ENCODE measurements at places on chromosomes 3 and 15.

DNA sequence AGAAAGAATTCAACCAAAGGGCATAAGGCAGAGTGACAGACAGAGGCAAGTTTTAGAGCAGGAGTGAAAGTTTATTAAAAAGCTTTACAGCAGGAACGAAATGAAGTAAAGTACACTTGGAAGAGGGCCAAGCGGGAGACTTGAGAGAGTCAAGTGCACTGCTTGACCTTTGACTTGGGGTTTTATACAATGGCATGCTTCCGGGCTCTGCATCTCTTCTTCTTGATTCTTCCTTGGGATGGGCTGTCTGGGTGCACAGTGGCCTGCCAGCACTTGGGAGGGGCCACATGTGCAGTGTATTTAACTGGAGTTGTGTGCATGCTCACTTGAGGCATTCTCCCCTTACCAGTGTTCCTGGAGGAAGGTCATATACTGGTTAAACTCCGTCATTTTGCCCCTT lies 30.4 kb upstream of the KLHL25 start:
- DNase-seq: no peak

DNA sequence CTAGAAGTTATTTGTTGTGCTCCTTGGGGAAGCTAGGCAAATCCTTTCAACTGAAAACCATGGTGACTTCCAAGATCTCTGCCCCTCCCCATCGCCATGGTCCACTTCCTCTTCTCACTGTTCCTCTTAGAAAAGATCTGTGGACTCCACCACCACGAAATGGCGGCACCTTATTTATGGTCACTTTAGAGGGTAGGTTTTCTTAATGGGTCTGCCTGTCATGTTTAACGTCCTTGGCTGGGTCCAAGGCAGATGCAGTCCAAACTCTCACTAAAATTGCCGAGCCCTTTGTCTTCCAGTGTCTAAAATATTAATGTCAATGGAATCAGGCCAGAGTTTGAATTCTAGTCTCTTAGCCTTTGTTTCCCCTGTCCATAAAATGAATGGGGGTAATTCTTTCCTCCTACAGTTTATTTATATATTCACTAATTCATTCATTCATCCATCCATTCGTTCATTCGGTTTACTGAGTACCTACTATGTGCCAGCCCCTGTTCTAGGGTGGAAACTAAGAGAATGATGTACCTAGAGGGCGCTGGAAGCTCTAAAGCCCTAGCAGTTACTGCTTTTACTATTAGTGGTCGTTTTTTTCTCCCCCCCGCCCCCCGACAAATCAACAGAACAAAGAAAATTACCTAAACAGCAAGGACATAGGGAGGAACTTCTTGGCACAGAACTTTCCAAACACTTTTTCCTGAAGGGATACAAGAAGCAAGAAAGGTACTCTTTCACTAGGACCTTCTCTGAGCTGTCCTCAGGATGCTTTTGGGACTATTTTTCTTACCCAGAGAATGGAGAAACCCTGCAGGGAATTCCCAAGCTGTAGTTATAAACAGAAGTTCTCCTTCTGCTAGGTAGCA lies 657 bp downstream of the PATL2 start:
- no peak for DNase-seq

GRCh38 chr3:67357610-67358458 lies 296.6 kb downstream of the SUCLG2 start:
- peak; percentile 59 for DNase-seq

GRCh38 chr15:23022156-23022555 lies 17.2 kb downstream of the TUBGCP5 start:
- DNase-seq: no peak

DNA sequence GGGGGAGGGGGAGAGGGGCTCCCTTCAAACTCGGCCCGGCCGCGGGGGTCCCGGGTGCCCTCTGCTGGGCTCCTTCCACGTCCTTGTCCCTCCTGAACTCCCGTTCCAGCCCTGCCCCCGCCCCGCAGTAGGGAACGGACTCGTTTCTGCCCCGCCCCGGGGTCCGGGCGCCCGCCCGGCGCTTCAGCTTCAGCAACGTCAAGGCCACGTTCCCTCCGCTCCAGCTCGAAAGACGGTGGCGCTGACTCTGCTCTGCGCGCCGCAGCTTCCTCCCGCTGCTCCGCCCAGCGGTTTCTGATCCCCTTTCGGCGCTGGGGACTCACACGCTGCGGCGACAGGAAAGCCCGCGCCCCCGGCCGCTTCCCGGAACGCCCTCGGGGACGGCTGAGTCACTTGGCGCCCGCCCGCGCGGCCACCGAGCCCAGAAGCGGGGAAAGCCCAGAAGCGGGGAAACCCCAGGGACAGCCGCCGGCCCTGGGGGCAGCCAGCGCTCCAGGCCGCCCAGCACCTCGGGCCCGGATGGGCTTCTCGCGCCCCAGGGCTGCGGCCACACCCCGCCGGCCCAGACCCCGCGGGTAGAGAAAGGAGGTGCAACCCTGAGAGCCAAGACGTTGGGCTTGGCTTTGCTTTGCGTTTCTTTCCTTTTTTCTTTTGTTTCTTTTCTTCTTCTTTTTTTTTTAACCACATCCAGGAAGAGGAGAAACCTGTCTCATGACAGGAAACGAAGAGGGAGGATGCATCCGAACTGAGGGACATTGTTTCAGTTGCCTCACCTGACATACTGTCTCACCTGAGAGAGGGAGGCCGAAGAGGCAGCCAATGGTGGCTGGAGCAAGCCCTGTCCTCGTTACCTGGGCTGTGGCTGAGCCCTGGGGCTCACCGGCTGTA lies 28.9 kb downstream of the ARHGAP31 start:
- DNase-seq: peak; percentile 48

GRCh38 chr3:16460886-16461285 lies 52.6 kb downstream of the RFTN1 start:
- DNase-seq: no peak

DNA sequence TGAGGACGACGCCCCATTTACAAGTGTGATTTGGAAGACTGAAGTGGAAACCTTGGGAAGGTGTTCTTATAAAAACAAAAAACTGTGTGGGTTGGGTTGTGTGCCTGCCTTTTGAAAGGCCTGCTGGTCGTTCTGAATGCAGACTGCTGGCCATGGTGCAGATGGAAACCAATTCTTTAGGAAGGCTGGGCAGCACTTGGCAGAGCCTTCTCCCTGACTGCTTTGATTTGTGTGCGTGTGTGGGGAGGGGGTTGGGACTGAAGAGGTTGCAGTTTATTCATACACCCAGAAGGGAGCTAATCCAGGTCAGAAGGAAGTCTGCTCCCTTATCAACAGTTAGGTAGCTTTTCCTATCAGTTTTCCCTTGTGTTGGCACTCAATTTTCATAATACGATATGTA lies 288.7 kb downstream of the SOX2 start:
- DNase-seq: no peak

DNA sequence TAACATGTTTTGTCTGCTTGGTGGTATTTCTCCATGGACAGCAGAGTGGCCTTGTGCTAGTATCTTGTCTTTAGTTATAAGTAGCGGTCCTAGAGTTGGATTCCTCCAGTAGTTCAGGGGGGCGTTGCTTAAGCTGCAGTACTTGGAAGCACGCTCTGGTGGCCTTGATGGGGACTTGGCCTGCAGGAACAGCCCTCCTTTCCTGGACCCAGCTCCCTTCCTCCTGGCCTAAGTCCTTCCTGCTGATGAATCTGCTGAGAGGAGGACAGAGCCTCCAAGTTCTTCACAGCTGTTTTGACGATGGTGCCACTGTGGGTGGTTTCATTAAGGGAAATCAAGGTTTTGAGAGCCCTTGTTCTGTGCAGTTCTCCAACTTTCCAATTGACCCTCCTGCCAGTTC lies 38.6 kb upstream of the SEC22A start:
- no peak for DNase-seq

- peak; percentile 31 for DNase-seq
Measured at GRCh38 chr3:39637807-39638206, 170.3 kb downstream of the MOBP start.

GRCh38 chr3:165885558-165886270 lies 48.5 kb upstream of the BCHE start:
- DNase-seq: no peak

DNA sequence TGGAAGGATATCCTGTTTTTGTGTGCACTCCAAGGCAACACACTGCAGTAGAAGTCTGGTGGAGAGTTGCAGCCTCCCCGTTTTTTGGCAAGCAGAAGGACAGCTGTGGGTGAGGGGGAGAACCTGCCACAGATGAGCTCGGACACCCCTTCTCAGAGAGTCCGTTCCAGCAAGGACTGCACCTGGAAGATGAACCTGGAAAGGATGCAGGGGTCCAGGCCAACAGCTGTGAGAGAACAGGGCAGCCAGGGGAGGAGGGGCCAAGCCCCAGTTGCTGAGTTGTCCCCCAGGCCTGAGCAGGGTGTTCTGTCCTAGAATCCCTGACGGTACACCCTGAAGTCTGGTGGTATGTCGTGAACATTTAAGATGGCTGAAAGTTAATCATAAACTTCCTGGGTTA lies 30.2 kb downstream of the ZXDC start:
- DNase-seq: no peak

Data from HCT116 (cell line).